ENCODE measurements at places on chromosomes 13 and 19.

DNA sequence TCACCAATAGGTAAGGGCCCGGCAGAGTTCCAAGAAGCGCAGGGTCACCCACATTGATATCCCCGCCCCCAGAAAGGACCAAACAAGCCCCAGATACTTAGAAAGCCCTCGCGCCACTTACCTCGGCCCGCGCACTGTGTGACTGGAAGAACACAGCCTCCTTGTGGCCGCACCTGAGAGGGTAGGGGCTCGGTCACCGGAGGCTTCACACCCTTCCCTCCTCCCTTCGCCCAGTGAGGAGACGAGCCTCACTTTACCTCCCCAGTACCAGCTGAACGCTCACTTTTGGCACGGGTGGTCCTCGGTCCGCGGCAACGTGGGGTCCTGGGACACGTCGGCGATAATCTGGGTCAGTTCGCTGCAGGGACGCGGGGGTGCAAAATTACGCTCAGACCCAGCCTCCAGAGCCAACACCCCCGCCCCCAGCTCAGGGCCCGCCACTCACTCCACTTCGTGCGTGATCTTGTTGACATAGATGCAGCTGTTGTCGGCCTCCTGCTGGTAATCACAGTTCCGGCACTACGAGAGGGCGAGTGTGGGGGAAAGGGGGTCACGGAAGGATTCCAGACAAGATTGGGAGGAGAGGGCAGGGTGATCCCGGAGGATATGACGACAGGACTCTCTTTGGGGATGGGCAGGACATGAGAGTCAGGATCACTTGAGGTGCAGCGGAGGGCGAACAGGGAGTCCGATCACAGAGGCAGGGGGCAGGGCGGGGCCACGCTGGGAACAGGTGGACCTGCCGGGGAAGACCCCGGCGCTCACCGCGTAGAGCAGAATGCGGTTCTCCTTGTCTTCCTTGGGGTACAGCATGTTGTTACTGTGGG, 568 bp downstream of the POLR2I start:
- no peak for DNase-seq

- no peak for DNase-seq
Measured at GRCh38 chr13:75700552-75700951, 64.4 kb downstream of the LMO7 start.

DNA sequence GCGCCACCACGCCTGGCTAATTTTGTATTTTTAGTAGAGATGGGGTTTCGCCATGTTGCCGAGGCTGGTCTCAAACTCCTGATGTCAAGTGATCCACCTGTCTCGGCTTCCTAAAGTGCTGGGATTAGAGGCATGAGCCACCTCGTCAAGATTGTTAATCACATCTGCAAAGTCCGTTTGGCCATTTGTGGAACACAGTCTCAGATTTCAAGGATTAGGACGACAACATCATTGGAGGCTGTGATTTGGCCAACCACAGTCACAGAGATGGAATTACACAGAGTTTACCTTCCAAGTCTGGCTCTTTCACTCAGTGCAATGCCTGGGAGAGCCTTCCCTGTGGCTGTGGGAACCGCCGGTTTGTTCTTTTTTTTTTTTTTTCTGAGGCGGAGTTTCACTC, 17.8 kb downstream of the SULT2B1 start:
- no peak for DNase-seq

DNA sequence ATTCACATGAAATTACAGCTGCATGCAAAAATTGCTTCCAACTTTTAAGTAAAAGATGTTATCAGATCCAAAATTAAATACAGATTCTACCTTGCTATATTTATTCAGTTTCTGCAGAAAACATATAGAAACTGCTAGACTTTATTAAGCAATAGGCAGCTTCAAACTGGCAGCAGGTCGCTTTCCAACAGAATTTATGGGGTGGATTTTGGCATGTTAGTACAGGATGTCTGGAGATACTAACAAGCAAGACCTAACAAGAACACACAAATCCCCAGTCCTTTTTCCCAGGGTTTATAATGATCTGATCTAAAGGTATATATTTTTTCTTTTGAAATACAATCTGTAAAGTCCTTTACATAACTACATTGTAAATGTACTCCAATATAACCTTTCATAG, 27.5 kb downstream of the TBC1D4 start:
- DNase-seq, result no peak

DNA sequence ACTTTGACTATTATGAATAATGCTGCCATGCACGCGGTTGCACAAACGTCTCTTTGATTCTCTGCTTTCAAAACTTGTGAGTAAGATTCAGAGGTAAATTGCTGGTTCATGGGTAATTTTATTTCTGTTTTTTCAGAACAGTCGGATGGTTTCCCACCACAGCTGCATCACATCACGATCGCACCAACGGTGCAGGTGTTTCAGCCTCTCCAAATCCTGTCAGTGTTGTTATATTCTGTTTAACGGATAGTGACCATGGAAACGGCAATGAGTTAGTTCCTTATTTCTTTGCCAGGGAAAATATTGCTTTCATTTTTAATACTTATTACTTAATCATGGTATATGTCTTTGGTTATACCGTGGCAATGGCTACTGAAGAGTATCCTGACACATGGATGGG, 19.1 kb upstream of the ZNF835 start:
- DNase-seq, result no peak

GRCh38 chr19:29953352-29954247, 11.6 kb downstream of the URI1 start:
- DNase-seq, result no peak

DNA sequence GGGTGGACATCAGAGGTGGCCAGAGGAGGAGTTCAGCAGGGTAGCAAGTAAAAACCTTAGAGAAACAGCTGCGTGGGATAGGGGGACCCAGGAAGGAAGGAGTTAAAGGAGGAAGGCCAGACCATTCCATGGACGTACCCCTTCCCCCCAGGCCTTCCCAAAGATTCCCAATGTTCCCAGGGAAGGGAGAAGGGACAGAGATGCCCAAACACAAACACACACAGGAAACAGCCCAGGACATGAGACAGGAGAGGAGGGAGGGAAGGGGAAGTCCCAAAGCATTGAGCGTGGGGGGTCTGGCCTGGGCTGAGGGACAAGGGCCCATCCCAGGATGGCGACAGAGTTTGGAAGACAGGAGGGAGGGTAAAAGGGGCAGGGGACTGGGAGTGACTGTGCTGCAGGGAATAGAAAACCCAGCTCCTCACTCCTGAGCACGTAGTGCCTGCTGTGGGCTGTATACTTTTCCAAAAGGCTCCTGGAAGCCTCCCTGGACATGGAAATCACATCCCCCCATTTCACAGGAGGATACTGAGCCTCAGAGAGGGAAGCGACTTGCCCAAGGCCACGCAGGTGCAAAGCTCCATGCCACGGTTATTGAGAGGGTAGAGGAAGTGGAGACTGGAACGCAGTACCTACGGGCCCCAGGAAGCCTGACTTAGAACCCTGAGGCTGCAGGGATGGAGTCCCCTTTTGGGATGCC, 1.1 kb downstream of the SYDE1 start:
- DNase-seq, result no peak

DNA sequence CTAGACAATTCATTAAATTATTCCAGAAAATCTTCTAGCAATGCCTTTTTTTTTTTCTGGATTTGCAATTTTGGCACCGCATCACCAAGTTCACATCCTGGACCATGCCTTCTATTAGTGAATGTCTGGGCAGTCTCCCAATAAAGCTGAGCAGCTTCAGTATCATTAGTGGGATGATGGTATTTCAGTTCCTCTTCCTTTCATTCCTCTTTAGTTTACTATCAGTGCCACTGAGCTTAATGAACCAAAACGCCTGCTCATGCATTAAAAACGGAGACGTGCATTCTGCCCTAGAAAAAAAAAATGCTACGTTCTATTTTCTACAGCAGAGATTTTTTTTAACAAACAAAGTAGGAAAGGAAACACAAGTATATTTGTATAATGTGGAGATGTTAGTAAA, 343.0 kb downstream of the PCDH9 start:
- no peak for DNase-seq
